ENCODE measurements at places on chromosomes 11 and 22.

DNA sequence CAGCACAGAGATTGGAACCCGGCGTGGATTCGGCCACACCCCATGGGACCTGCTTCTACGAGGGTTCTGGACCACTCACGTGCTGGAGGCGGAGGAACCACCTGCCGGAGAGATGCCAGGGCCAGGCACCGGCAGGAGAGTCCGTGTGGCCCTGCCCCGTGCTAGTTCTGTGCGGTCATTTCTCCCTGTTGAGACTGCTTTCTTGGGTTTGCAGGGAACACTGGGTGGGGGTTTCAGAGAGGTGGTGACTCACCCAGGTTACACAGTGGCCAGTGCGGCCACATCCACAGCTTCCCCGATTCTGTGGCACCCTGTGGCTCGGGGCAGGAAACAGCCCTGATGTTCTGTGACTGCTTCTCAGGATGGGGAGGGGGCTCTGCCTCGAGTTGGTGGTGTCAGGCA lies 3.6 kb upstream of the PHLDA2 start:
- no peak for DNase-seq

DNA sequence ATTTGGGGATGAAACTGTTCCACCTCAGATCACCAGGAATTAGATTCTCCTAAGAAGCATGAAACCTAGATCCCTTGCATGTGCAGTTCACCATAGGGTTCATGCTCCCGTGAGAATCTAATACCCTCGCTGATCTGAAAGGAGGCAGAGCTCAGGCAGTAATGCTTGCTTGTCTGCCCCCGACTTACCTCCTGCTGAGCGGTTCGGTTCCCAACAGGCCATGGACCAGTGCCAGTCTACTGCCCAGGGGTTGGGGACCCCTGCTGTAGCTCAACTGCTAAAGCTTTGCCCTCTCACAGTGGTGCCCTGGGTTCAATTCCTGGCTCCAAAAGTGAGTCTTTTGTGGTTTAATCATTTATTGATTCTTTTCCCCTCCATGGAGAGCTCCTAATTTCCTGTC lies 3.4 kb downstream of the JAML start:
- no peak for DNase-seq

DNA sequence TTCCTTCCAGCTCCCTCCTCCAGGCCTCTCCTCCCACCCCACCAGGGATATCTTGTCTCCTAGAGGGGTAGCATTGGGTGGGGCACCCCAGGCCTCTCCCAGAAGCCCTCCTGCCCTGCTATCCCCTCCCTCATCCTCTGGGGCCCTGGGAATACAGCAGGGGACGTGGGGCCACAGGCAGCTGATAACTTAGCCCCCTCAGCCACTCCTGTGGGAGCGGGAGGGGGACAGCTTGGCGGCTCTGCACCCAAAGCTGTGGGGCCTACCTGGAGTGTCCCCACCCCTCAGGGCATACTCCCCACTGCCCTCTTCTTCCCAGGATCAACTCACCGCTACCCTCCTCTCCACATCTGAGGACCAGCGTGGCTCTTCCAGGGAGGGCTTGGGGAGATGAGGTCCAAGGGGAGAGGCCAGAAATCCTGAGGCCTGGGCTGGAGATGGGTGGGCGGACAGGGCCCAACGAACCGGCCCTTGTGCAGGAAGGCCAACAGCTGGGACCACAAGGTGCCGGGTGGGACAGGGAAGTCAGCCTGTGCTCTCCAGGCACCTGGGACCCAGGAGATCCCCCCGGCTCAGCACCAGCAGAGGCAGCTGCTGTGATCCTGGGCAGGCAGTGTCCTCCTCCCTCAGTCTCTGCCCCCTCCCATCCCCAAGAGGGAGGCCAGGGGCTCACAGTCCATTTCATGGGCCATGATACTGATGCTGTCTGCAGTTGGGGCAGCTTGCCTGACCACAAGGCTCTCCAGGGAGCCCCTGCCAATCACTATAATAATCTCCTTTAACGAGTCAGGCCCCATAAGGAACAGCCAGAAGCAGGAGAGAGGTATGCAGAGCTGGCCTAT lies 23.2 kb downstream of the NEAT1 start:
- DNase-seq = no peak

DNA sequence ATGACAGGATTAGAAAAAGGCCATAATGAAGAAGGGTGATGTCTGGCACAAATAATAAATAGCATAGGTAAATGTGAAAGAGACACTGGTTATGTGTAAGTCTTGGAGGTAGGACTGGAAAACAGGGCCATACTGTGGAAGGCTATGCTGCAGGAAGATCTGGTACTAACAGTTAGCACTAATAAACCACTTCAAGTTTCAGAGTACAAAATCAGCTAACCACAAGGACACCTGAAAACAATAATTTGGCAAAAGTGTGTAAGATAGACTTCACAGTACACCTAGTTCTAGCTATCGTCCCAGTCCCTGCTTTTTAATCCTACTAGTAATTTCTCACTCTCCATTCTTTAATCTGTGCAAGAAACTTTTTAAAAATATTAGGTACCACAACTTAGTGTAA lies 44.3 kb downstream of the CWF19L2 start:
- DNase-seq = no peak

DNA sequence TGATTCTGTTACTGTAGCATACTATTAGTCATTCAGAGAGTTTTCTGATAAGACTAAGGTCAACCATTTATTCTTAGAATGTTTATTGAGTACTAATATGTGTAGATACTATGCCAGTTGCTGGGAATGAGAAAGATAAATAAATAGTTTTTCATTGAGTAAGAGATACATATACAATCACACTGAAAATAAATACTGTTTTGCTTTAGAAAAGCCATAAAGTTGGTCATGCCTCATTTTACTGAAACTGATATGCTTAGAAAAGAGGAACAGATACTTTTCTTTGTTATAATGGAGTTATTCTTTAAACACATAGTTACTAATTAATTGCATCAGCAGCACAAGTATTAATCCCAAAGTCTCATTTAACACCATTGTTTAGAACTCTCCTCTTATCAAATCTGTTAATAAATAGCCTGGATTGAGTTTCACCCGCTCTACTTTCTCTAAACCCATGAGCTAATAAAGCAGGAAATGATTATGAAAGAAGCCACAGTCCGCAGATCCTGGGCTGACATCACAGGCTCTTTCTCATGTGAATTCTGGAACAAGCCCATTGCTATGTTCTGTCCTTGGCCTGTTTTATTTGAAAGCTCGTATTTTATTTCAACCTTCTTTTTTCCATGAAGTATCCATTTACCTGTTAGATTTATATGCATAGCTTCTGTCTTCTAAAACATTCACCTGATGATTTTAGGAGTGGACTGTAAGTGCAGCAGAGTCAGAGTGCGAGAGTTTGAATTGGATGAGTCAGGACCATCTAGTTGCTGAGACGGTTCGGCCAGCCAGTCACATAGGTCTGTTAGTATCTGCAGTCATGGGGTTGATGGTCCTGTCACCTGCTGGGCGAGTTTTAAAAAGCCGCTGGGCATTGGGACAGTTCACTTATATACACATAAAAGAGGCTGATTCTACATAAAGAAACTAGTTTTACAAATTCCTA lies 35.5 kb downstream of the PIWIL4 start:
- no peak for DNase-seq

- no peak for DNase-seq
Observed at GRCh38 chr22:27912101-27912500, 7.0 kb downstream of the PITPNB start.

GRCh38 chr11:36376009-36376887 lies 80.2 kb downstream of the PRR5L start:
- no peak for DNase-seq

DNA sequence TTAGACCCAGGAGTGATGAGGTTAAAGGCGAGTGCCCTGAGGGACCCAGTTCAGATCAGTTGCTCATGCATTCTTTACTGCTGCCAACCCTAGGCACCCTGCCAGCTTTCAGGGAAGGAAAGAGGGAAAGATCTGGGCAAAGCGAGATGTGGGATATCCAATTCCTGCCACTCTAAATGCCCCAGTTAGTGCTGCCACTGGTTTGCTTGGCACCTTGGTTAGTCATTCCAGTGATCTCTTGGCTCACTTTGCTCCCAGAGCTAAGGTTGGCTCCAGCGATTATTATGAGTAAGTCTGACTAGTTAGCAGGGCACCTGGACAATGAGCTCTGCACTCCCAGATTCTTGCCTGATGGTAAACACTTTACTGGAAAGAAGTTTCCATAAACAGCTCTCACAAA lies 85.0 kb downstream of the INSC start:
- no peak for DNase-seq

DNA sequence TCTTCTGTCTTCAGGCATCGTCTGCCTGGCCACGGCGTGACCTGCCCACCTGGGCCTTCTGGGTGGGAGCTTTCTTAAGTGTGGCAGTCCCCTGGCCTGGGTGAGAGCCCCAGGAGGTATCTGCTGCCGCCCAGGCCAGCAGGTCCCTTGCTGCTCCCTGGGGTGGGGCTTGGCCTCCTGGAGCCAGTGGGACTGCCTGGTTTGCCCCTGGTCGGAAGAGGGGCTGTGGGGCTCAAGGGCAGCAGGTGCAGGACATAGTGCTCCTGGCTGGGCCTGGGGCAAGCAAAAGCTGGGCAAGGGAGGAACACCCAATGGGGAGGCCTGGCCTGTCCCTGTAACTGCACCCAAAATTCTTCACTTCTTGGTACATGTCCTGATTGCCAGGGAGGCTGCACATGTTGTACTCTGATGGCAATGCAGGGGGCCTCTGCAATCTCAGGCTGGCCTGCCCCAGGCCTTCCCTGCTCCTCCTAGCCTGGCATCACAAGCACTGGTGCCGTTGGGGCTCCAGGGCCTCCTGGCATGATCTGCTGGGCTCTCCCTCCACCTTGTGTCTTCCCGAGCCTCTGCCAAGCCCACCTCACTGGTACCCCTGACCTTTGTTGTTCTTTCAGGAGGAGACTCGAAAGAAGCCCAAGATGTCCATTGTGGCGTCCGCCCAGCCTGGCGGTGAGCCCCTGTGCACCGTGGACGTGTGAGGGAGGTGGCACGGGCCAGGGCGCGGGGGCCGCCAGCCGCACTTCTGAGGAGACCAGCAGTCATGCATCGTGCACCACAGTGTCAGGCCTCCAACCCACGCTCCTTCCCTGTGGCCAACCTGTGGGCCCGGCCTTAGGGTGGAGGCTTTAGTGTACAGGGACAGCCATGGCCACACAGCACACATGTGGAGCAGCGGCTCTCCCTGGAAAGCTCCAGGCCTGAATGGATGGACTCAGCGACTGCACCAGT lies 6.2 kb upstream of the RANBP1 start:
- DNase-seq = no peak

- no peak for DNase-seq
Observed at GRCh38 chr11:34262531-34263081, 95.2 kb downstream of the ABTB2 start.

GRCh38 chr22:42780070-42780540 lies 59.4 kb upstream of the A4GALT start:
- DNase-seq = peak; percentile 48

- DNase-seq = no peak
Observed at GRCh38 chr11:6268820-6269219, 9.2 kb downstream of the CCKBR start.

DNA sequence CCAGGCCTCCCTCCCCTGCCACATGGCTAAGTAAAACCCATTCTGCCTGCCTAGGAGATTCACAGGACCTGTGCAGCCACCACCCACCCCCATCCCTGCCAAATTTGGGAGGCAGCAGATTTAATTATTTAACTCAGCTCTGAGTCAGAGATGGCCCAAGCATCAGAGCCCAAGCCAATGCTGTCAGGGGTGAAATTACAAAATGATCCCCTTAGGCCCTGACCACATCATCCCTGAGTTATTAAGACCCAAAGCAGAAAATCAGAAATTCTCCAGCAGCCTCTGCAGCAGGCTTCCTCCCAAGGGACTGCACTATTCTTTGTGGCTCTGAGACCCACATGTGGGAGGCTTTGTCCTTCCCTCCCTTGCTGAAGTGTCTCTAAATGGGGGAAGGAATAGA lies 52.8 kb upstream of the RRAS2 start:
- no peak for DNase-seq

GRCh38 chr11:34552270-34552669 lies 38.7 kb upstream of the ELF5 start:
- no peak for DNase-seq

GRCh38 chr11:111307472-111308108 lies 9.2 kb downstream of the POU2AF3 start:
- no peak for DNase-seq

DNA sequence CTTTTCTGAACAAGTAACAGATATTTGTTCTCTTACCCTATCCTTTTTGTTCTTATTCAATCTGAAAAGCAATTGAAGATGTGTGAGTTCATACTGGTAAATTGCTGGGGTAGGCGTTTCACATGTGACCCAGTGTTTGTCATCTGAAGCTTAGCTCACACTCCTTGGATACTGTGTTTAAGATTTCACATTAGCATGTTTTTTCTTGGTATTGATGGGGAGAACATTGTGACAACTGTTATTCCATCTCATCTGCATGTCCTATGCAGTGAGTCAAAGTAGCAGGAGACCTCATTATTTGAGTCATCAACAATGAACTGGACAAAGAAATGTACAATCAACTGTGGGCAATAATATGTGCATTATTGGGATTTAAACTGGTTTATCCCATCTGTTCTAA lies 691.6 kb upstream of the ANO5 start:
- DNase-seq = no peak

DNA sequence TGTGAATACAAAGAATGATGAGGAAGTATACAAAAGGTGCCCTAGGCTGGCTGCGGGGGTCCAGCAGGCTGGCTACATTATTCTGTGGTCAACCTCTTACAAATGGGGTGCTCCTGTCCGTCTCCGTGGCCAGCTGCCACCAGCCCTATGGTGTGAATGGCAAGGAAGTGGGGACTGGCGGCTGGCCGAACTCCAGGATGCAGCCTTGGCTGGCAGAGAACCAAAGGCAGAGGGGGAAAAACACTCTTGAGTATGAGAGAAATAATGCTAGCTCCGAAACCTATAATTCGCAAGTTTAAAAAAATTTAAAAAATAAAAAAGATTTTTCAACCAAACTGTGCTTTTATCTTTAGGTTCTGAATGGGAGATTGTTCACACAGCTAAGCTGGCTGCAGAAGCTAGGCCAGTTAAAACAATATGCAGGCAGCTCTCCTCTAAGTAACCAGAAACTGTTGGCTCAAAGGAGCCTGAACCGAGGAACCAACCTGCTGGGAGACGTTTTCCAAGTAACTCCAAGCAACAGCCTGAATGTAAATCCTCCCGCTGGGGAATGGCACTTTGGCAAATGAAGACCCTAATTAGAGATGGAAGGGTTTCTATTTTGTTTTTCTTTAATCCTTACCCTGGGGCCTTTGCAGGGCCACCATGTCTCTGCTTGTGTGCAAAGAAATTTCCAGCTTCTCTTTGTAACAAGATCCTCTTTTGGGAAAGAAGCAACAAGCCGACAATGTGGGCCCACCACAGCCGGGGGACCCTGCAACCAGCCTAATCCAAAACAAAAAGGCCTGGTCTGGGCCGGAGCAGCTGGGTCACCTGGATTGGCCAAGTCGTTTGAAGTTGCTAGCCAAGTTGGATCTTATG lies 50.2 kb downstream of the C22orf31 start:
- no peak for DNase-seq

DNA sequence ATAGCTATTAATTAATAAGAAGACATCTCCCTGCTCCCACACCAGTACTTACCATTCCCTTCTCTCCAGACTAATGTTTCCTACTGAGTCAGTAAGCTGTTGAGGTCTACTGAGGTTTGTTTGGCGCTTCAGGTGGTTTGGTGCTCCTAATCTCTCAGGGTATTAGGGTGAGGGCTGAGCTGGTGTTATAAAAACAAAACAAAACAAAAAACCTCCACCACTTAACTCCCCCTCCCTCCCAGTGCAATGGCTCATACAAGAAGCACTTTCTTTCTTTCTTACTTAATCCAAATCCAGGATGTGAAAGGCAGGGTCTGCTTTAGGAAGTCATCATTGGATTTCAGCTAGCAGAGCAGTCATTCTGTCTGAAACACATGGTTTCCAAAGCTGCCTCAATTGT lies 15.3 kb downstream of the CSTPP1 start:
- DNase-seq = no peak

- no peak for DNase-seq
Observed at GRCh38 chr11:130431801-130432200, 3.4 kb upstream of the ADAMTS8 start.
